Activated T-cell treated with anti-CD3 and anti-CD28 coated beads for 48 hours (primary cell): ENCODE measurements at places on chromosomes 4 and X.

GRCh38 chrX:22629105-22629725 is 356.5 kb downstream of the CBLL2 start:
- no peak for DNase-seq

DNA sequence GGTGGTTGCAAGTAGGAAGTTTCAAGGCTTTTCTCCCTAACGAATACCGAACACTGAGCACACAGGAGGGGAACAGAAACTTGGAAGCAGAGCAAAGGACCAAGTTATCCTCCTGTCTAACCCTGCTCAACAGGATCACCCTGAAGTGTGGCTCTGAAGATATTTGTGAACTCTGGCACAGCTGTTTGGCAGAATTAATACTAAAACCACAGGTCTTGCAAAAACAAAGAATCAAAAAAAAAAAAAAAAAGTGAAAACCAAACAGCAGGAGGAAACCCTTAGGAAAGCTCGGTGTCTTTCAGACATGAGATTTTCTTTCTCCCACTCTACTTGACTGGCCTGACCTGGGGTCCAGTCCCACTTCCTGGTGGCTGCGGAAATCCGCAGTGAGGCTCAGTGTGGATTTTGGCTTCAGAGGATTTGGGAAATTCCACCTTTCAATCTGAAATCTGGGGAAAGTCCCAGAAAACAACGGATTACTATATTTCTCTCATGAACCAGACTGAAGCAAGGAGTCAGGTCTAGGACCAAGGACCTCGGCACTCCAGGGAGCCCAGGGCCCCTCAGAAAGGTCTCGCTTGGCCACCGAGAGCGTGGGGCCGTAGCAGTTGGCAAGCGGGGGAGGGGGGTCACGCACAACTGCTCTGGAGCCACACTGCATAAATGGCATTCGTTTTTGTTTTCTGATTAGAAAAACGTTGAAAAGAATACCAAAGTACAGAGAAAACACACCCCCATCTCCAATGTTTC is 867 bp downstream of the TIFA start:
- DNase-seq: no peak

DNA sequence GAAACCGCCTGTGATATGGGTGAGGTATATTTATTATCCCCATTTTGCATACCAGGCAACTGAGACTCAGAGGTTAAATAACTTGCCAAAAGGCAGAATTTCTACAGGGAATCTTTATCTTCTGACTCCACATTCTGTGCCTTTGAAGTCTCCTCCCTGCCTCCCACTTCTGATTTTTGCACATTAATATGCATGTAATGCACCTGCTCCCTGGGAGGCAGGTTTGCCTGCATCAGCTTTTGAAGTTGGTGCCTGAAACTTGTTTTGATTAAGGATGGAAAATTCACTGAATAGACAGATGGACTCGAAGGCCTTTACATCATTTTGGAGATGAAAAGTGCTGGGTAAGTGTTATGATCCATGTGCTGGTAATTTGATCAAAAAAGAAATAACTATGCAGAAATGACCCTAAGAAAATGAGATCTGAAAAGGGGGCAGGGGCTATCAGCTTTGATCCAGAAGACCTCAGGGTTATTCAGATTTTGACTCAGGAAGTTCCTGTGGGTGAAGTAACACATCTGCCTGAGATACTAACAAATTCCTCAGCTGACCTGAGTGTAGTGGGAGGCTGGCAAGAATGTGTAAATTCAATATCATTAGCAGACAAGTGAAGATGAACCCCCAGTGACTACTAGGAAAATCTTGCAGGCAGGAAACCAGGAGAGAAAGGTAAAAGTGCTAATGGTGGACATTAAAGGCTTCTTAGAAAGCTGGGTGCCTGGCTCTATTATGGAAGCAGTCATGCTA is 167.5 kb upstream of the BOD1L1 start:
- DNase-seq: no peak

DNA sequence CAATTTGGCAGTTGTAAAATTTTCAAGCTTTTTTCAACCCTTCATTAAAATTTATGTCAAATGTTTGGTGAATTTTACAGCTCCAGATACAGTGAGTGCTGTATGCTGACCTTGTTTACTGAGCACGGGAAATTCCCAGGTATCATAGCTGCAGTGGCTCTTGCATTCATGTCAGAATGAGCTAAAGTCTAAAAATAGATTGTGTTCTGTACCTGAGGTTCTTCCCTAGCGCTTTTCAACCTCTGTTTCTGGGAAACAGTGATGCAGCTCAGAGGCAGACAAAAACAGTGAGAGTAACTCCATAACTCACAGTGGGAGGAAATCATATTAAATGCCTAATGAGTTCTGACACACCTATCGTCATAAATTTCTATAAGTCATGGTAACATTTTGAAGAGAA is 393.8 kb upstream of the GNPDA2 start:
- no peak for DNase-seq

DNA sequence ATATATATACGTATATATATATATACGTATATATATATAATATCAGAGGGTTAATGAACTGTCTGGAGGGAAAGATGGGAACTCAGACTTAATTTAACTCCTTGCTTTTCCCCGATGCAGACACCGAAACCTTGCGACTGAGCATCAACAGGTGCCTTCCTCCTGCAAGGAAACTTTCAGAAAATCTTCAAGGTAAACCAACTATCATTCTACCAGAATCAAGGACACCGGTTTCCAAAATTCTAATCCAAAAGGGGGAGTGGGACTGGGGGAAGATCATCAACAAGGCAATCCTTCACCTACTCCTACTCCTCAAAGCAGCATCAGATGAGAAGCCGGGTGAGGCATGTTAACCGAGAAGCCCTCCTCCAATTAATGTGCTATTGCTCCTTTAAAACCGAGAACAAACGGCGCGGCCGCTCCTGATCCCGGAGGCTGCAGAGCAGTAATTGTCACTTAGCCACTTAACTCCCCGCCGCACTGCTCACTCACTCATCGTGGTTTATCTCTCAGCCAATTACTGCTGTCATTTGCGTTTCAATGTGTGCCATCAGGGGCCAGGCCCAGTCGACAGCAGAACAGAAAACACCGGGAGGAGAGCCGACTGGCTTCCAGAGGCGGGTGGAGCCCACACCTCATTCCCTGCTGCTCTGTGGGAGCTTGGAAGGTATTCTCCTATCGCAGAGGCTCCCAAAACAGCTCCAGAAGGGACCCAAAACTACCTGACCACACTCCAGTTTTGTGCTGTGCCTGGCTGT is 61.7 kb downstream of the MAML3 start:
- DNase-seq: no peak
